ENCODE measurements at places on chromosomes 4 and X.

- DNase-seq, result no peak
These were observed 29.9 kb upstream of the REPS2 start for GRCh38 chrX:16916561-16916960.

GRCh38 chr4:177117256-177117655 is 192.4 kb upstream of the NEIL3 start:
- no peak for DNase-seq

GRCh38 chr4:41579526-41579925 is 41.6 kb downstream of the LIMCH1 start:
- no peak for DNase-seq

- no peak for DNase-seq
These were observed 20.4 kb upstream of the RAB40A start for GRCh38 chrX:103539695-103540094.

DNA sequence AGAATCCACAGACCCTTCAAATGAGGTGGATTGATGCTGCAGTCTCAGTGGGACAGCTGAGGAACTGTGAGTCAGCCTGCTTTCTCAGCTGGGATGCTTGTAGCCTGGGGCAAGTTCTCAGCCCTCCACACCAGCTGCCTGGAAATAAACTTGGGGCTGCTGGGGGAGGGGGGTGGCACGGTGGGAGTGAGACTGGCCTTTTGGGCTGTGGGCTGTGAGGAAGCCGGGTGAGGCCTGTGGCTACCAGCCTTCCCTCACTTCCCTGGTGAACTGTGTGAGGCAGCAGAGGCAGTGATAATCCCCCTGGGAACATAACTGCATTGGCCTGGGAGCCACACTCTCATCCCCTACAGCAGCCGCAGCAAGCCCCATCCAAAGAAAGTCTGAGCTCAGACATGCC is 114.5 kb upstream of the GUCY1A1 start:
- no peak for DNase-seq

DNA sequence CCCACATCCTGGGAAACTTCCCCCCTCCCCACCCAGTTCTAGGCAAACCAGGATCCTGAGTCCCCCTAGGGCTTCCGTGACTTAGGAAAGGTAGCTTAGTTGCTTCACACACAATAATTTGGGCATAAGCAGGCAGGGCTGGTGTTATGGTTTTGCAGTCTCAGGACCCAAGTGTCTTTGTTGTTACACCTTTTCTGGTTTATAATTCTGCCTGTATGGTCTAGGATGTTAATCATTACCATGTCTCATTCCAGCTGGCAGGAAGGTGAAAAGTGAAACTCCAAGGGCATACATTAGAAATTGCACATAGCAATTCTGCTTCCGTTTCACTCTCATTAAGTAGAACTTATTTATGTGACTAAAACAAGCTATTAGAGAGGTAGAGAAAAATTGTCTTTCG is 16.8 kb downstream of the UGT8 start:
- no peak for DNase-seq

GRCh38 chr4:140100771-140101170 is 53.2 kb downstream of the MAML3 start:
- no peak for DNase-seq

Data from DMS79 (cell line).